ENCODE measurements at places on chromosomes 2 and 18.

GRCh38 chr2:154198866-154199265 is 327.1 kb downstream of the GALNT13 start:
- no peak for DNase-seq

DNA sequence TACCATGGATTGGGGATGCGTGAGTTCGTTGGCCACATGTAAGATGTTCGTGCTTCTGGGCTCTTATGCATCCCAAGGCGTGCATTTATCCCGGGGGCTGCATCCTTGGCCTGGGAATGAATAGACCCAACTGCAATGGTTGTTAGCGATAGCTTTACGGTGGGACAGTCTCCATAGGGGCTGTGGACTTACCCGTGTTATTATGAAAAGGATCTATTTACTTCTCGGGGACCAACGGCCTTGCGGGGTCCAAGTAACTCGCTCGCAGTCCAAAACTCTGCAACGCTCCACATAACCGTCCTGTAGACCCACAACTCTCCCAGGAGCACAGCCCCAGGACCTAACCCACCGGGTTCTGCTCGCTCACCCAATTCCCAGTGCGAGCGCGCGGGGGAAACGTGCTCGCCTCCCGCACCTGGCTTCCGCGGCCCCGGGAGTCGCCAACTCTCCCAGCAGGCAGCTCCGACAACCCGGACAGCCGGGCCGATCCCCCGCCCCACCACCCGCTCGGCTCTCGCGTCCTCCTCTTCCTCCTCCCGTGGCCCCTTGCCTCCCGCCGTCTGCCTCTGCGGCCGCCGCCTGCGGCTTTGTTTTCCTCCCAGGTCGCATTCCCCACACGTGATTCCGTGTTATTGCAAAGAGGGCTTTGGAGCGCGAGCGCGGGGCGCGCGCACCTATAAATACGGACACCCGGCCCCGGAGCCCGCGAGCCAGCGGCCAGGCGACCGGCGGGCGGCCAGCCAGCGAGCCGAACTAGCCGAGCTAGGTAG is at the start of gene CABLES1:
Gene CABLES1, plus strand, starts transcription at position 706 of the 770 bp plus-strand sequence. CDS start 278 bp downstream, outside the sequence.
- DNase-seq, result no peak

GRCh38 chr18:13548966-13549879 is 177.1 kb downstream of the FAM210A start:
- DNase-seq, result no peak

DNA sequence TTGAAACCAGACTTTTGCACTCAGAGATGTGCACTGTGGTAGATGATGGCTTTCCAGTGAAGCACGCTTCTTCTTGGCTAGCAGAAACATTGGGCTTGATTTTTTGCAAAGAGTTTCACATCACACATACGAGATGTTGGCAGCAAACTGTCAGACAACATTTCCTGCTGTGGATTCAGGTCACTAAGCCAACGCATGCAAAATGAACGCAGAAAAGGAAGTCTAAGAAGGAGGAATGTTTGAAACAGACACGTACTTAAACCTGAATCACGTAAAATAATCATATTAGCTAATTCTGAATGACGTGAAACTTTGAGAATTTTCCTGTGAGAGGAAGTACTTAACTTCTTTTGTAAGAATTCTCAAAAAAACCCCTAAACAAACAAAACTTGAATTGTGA is 88.1 kb downstream of the EPB41L3 start:
- no peak for DNase-seq

DNA sequence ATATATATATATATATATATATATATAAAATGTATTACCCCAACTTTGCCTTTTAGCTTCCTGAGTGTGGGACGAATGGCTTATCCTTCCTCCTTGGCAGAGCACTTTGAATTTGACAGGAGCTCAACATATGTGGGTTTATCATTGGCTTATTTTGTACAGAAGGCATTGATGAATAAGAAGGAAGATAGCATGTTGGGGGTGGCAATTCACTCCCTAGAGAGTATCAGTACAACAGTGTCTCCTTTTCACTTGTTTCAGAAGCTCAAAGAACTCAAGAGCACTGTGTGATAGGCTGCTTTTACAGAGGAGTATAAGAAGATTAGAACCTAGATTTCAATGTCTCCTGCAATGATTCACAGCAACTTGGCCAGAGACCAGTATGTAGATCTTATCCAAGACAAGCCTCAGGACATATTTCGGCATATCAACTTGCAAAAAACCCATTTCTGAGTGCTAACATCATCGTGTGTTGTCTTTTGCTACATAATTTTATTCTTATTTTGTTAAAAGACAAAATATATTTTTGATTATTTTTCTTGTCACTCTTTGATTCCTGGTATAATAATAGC is 345.8 kb downstream of the SOCS6 start:
- no peak for DNase-seq

DNA sequence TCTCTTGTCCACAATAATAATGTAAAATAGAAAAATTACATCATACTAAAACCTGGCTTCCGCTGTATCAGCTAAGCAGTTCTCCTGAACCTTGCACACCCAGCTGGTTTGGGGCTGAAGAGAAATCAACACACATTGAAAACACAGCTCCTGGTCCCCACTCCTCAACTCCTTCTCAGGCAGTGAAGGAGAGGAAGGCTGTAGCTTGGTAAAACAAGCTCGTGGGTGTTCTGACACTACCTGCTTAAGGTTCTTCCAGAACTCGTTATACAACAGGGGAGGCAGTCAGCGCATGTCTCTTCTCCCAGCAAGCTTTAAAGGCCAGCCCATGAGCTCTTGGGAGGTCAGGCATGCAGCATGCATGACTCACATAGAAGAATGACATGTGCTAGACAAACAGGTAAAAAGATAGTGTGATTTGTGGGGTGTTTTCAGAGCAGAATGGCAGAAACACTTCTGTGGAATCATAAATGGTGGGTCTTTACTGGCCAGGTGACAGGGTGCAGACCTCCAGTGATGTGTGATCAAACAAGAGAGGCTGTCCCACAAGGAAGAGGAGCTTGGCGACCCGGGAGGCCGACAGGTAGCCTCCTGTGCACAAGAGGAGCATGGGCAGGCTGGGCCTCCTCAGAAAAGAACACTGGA is 69.1 kb downstream of the UXS1 start:
- no peak for DNase-seq

DNA sequence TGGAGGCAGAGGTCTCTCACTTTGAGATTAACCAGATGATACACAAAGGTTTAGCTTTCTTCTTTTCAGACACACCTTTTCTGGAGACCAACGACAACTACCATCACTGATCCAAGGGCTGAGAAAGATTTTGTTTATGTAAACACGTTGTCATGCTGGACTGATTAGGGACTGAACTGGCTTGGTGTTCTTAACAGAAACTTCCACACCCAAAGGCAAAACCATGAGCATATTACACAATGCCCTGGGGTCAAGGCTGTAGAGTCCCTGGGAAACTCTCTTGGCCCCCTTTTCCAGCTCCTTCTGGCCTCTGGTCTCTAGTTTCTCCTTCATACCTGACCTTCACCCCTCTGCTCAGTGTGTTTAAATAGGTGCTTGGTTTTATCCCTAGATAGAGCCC is 447.0 kb upstream of the TCF4 start:
- DNase-seq, result no peak

DNA sequence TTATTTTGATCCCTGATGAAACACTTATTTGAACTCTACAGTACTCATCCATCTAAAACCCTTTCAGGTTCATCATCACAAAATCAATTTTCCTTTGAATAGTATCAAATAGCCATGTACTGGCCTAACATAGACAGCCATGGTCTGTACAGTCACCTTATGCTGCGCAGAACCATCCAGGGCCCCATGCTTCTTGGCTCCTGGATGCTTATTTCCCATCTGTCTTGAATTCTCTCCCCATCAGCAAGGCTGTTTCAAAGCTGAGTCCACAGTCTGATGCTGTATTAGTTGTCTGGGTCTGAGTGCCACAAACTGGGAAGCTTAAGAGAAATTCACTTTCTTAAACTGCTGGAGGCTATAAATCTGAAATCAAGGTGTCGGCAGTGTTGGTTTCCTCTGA is 290.2 kb downstream of the OSR1 start:
- DNase-seq, result no peak

Data from stimulated activated CD8-positive, alpha-beta memory T cell treated with anti-CD3 and anti-CD28 coated beads, Interleukin-15, amount 100 ng/mL, for 24 hours (primary cell).